Activated naive CD4-positive, alpha-beta T cell treated with anti-CD3 and anti-CD28 coated beads for 36 hours (primary cell): ENCODE measurements at places on chromosomes 5 and 9. TPM values are rescaled to one million over a fixed set of nuclear protein-coding genes. Genes with fewer than 3 reads are reported as not detected.

- H3K36me3 ChIP-seq, result no peaks in the 10 kb centered on the region
- peaks cover 34% of the 10 kb centered on the region for H3K27me3 ChIP-seq
- H3K4me3 ChIP-seq, result no peak overlapping the region
- H3K27ac ChIP-seq, result no peak overlapping the region
- DNase-seq, result no peak
- peaks cover 7% of the 10 kb centered on the region for H3K4me1 ChIP-seq
Measured at GRCh38 chr9:137050570-137050969, 3.3 kb downstream of the ENTPD2 start.

GRCh38 chr9:29211003-29211579 is 1637.8 kb upstream of the C9orf72 start:
- peaks cover 19% of the 10 kb centered on the region for H3K4me1 ChIP-seq
- DNase-seq, result no peak
- H3K27me3 ChIP-seq, result peaks cover 51% of the 10 kb centered on the region
- H3K4me3 ChIP-seq, result no peak overlapping the region
- no peak overlapping the region for H3K27ac ChIP-seq
- no peaks in the 10 kb centered on the region for H3K36me3 ChIP-seq

DNA sequence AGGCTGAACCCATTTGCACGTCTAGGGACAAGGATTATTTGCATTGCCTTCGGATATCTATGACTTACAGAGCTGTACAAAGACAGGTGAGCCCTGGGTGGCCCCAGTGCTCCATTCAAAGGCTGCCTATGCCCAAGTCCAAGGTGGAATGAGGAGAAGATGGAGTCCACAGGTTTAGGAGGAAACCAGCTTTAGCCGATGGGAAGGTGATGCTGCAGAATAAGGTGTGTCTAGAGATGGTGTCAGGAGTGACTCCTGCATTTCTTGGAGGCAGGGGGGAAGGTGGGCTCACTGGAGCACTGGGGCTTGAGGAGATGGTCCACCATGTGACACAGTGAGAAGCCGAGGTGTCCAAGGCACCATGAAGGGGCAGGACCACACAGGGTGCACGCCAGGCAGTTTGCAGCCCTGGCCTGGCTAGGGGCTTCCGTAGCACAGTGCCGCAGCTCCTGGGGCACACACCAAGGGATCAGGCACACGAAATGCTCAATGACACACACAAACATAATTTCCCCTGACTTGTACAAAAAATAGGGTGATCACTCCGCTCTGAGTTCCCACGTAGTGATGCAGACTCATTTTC is 32.1 kb downstream of the SEMA4D start:
- H3K4me3 ChIP-seq, result peak overlapping the region; percentile 38
- H3K36me3 ChIP-seq, result peaks cover 59% of the 10 kb centered on the region
- peak overlapping the region; percentile 97 for H3K27ac ChIP-seq
- peaks cover 97% of the 10 kb centered on the region for H3K4me1 ChIP-seq
- H3K27me3 ChIP-seq, result no peaks in the 10 kb centered on the region

- H3K27me3 ChIP-seq, result no peaks in the 10 kb centered on the region
- no peak overlapping the region for H3K27ac ChIP-seq
- H3K36me3 ChIP-seq, result no peaks in the 10 kb centered on the region
- no peak for DNase-seq
- no peak overlapping the region for H3K4me3 ChIP-seq
Measured at GRCh38 chr5:11311272-11311671, 550.2 kb upstream of the DAP start.

GRCh38 chr5:132458226-132458560 is 32.4 kb downstream of the IRF1 start:
- H3K36me3 ChIP-seq, result peaks cover 31% of the 10 kb centered on the region
- no peaks in the 10 kb centered on the region for H3K27me3 ChIP-seq
- H3K27ac ChIP-seq, result no peak overlapping the region
- H3K4me1 ChIP-seq, result peaks cover 77% of the 10 kb centered on the region

- H3K36me3 ChIP-seq, result peaks cover 7% of the 10 kb centered on the region
- H3K4me1 ChIP-seq, result no peaks in the 10 kb centered on the region
- H3K27ac ChIP-seq, result no peak overlapping the region
- H3K27me3 ChIP-seq, result no peaks in the 10 kb centered on the region
- H3K4me3 ChIP-seq, result no peak overlapping the region
Measured at GRCh38 chr5:157516626-157517325, 56.8 kb downstream of the NIPAL4 start.

GRCh38 chr5:115829913-115830312 is 11.5 kb downstream of the ATG12 start:
- peaks cover 5% of the 10 kb centered on the region for H3K4me1 ChIP-seq
- no peak overlapping the region for H3K4me3 ChIP-seq
- H3K27me3 ChIP-seq, result peaks cover 3% of the 10 kb centered on the region

- no peak overlapping the region for H3K27ac ChIP-seq
- peak; percentile 58 for DNase-seq
- no peaks in the 10 kb centered on the region for H3K36me3 ChIP-seq
- no peak overlapping the region for H3K4me3 ChIP-seq
- H3K27me3 ChIP-seq, result no peaks in the 10 kb centered on the region
Measured at GRCh38 chr5:40428126-40428525, 251.6 kb upstream of the PTGER4 start.

The PHYHD1 gene
- total RNA-seq, result 0.44 TPM

The TMEM171 gene
- total RNA-seq, result not detected

The PPP1R26 gene
- total RNA-seq, result 0.29 TPM

The CANX gene
- 398 TPM for total RNA-seq

The DCTN4 gene
- 41.0 TPM for total RNA-seq
